Activated CD4-positive, alpha-beta T cell treated with anti-CD3 and anti-CD28 coated beads, Interleukin-2, amount 10 ng/mL, durations not matched to agents 24 days and 14 days (primary cell): ENCODE measurements at places on chromosomes 1 and 21. TPM values are rescaled to one million over a fixed set of nuclear protein-coding genes. Genes with fewer than 3 reads are reported as not detected.

The TNN gene
- not detected in 2 replicates for total RNA-seq

The C1orf226 gene
- total RNA-seq, result 0.07 TPM in 1 of 2 replicates, not detected in the other

The POTED gene
- not detected in 2 replicates for total RNA-seq

The CCDC190 gene
- total RNA-seq, result not detected in 2 replicates

The ATP1A2 gene
- total RNA-seq, result not detected in 2 replicates

The LCE4A gene
- not detected in 2 replicates for total RNA-seq

The PCBP3 gene
- total RNA-seq, result 7.5 and 9.7 TPM in 2 replicates

The TARBP1 gene
- total RNA-seq, result 70.7 and 75.9 TPM in 2 replicates

The LCE1D gene
- total RNA-seq, result not detected in 2 replicates

GRCh38 chr1:200740571-200741208, 2.0 kb downstream of the CAMSAP2 start:
- no peak overlapping the region for H3K27ac ChIP-seq
- peaks cover 2% of the 10 kb centered on the region for H3K36me3 ChIP-seq
- peaks cover 23% of the 10 kb centered on the region for H3K4me1 ChIP-seq
- peak; percentile 30 for DNase-seq

- H3K4me3 ChIP-seq, result no peak overlapping the region
- DNase-seq, result peak; percentile 26
- no peaks in the 10 kb centered on the region for H3K4me1 ChIP-seq
- no peaks in the 10 kb centered on the region for H3K27me3 ChIP-seq
- no peak overlapping the region for H3K27ac ChIP-seq
These were observed 2.3 kb upstream of the IVL start for GRCh38 chr1:152906023-152906565.

DNA sequence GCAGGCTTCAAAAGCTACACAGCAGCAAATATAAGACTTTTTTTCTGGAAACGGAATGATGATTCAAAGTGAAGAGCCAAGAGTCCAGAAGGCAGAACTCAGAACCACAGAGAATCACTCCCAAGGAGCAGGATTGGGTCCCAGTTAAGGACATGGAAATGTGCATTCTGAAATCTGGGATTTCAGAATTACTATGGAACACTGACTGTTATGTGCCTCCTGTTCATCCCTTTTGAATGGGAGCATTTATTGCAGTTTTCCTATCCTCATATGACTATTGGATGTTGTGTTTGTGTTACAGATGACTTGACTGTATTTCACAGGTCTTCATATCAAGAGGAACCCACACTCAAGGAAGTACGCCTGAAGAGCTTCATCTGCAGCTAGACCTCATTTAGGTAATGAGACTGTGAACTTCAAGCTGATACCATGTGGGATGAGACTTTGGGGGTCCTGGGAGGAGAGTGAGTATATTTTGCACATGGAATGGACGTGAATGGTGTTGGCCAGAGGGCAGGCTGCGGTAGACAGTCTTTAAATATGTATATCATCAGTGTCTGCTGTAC, 17.1 kb upstream of the CAP1 start:
- H3K4me3 ChIP-seq, result no peak overlapping the region
- peaks cover 17% of the 10 kb centered on the region for H3K27me3 ChIP-seq
- no peak for DNase-seq
- no peaks in the 10 kb centered on the region for H3K4me1 ChIP-seq
- H3K27ac ChIP-seq, result no peak overlapping the region

- DNase-seq, result no peak
- H3K27me3 ChIP-seq, result peaks cover 19% of the 10 kb centered on the region
- no peaks in the 10 kb centered on the region for H3K36me3 ChIP-seq
These were observed 19.9 kb upstream of the ABCB10 start for GRCh38 chr1:229578168-229579058.

DNA sequence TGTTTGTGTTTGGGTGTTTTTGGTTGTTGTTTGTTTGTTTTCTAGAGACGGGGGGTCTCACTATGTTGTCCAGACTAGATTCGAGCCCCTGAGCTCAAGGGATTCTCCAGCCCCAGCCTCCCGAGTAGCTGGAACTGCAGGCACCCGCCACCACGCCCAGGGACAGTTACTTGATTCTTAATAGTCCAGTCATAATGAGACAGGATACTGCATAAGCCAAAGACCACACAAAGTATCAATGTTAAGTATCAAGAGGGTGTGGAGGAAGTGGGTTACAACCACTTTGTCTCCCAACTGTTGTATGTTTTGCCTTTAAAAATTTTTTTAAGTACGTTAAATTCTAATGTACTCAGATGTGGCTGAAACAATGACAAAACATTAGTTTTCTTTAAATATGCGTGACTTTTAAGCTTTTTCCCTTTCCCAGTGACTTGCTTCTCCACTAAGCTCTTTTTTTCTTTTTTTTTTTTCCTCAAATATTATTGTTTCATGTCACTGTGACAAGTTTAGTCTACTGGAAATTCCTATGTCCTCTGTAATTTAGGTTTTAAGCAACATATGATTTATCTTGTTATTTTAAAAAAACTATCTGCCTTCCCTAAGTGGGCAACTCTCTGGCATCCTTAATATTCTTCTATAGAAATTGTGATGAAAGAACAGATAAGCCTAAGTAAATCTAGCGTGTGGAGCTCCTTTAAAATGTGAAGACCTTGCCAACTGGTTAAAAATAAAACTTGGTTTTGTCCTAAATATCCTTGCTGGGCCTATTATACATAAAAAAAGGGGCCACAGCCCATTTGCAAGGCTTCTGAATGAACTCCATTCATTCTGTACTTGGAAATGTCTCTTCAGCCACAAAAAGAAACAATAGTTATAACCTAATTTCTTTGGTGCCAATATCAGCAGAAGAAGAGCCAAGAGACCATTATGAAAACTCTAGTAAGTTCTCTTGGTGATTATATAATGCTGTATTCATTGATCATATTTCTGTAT, 56.2 kb upstream of the DPH5 start:
- peak; percentile 88 for DNase-seq
- peaks cover 60% of the 10 kb centered on the region for H3K36me3 ChIP-seq
- H3K4me1 ChIP-seq, result peaks cover 38% of the 10 kb centered on the region
- no peaks in the 10 kb centered on the region for H3K27me3 ChIP-seq

- no peaks in the 10 kb centered on the region for H3K4me1 ChIP-seq
- DNase-seq, result no peak
- no peak overlapping the region for H3K4me3 ChIP-seq
- no peaks in the 10 kb centered on the region for H3K36me3 ChIP-seq
- H3K27ac ChIP-seq, result no peak overlapping the region
These were observed 205.0 kb downstream of the GPR52 start for GRCh38 chr1:174652569-174653280.

GRCh38 chr1:161091093-161091492, 1.7 kb upstream of the NECTIN4 start:
- H3K27me3 ChIP-seq, result no peaks in the 10 kb centered on the region
- peaks cover 54% of the 10 kb centered on the region for H3K4me1 ChIP-seq
- DNase-seq, result no peak

DNA sequence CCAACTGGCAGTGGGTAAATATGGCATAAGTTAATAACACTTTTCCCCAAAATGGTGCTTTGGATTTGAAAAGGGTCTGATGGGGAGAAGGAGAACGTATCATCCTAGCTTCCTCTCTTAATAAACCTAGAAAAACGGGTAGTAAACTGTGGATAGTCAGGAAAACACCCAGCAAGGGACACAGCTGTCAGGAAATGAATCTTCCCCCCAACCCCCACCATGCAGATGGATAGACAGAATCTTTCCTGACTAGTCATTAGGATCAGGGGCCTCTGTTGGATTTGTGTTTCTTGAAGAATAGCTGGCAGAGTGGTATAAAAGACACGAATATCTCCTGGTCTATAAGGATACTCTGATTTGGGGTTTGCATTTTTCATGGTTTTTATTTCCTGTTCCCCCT, 22.5 kb upstream of the LAX1 start:
- no peak for DNase-seq
- H3K4me3 ChIP-seq, result no peak overlapping the region
- H3K27ac ChIP-seq, result no peak overlapping the region
- H3K27me3 ChIP-seq, result no peaks in the 10 kb centered on the region
- H3K36me3 ChIP-seq, result peaks cover 59% of the 10 kb centered on the region

DNA sequence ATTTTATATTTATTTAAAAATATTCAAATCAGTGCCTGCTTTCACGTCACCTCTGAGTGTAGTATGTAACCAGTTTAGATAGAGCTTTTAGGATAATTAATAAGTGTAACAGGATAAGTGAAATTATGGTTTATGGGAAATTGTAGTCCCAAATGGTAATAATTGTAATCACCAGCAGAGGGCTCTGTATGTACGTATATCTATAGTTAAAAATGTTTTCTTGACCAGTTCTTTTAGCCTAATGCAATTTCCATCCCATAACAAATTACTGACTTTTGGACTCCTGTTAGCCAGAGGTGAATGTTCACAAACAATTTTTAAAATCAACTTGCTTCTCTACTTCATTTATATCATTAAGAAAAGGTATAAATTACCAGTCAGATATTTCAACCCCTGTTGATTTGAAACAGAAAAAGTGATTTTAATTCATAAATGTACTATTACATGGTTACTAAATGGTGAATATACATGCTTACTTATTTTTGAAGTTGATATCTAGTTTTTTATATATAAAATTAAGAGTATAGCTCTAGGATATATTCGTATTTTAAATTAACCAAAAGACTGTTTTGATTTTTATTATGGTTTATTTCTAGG, 25.3 kb downstream of the SLC30A7 start:
- peaks cover 25% of the 10 kb centered on the region for H3K4me1 ChIP-seq
- peak; percentile 70 for DNase-seq
- H3K27ac ChIP-seq, result no peak overlapping the region
- H3K27me3 ChIP-seq, result no peaks in the 10 kb centered on the region

GRCh38 chr1:6273380-6273891, 12.5 kb upstream of the GPR153 start:
- H3K36me3 ChIP-seq, result peaks cover 2% of the 10 kb centered on the region
- H3K4me1 ChIP-seq, result no peaks in the 10 kb centered on the region
- DNase-seq, result no peak

DNA sequence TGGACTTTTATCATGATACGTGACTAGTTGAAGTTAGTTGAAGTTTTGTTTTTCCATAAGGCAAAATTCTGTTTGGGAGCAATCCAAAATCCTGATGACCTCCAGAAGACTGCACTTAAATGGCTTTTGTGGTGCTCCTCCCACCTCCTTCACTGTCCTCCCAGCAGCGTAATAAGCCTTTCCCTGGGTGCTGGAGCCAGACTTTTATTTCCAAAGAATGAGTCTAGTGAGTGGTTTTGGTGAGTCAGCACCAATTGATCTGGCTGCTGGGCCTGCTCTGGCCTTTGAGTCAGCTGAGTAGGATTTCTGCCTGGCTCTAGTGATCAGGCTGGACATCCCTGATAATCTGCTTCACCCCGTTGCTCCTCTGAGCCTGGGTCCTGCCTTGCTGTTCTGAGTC, 21.7 kb upstream of the KCND3 start:
- no peaks in the 10 kb centered on the region for H3K4me1 ChIP-seq
- H3K27ac ChIP-seq, result no peak overlapping the region
- H3K4me3 ChIP-seq, result no peak overlapping the region
- no peak for DNase-seq
- H3K27me3 ChIP-seq, result no peaks in the 10 kb centered on the region
- H3K36me3 ChIP-seq, result no peaks in the 10 kb centered on the region

DNA sequence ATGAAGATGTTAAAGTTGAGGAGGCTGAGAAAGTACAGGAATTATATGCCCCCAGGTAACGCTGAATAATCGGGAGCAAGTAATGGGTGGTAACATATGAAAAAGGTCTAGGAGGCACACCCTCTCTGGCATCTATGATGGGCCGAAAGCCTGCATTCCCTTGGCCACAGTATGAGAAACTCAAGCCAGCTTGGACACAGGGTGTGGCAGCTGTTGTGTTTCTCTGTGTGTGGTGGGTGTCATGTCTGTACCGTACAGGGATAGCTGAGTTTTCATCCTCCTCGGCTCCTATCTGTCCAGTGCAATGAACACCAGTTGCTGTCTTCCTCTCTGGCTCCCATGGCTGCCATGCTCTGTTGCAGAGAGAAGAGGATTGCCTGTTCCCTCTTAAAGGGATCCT, 32.9 kb downstream of the NBPF3 start:
- no peak overlapping the region for H3K4me3 ChIP-seq
- H3K4me1 ChIP-seq, result peaks cover 2% of the 10 kb centered on the region
- H3K27ac ChIP-seq, result no peak overlapping the region

GRCh38 chr1:225684741-225685140, 31.8 kb upstream of the ENAH start:
- DNase-seq, result no peak
- no peaks in the 10 kb centered on the region for H3K36me3 ChIP-seq
- H3K4me1 ChIP-seq, result no peaks in the 10 kb centered on the region
- peaks cover 11% of the 10 kb centered on the region for H3K27me3 ChIP-seq
- H3K4me3 ChIP-seq, result no peak overlapping the region

DNA sequence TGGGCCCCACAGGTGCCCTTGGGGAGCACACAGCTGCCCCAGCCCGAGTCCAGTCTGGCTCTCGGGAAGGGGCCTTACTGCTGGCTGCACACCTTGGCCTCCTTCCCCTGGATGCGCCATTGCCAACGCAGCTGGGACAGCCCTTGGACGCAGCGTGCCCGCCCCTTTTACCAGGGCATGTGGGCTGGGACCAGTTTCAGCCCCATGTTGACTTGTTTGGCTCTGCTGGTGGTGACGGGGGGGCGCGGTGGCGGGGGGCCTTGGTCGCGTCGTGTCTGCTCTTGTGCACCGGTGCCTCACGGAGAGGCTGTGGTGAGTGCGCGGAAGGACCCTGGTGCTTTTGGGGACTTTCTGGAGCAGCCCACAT, 19.6 kb downstream of the SKI start:
- no peak overlapping the region for H3K4me3 ChIP-seq
- H3K27me3 ChIP-seq, result no peaks in the 10 kb centered on the region
- H3K27ac ChIP-seq, result no peak overlapping the region
- no peak for DNase-seq
- peaks cover 43% of the 10 kb centered on the region for H3K36me3 ChIP-seq

DNA sequence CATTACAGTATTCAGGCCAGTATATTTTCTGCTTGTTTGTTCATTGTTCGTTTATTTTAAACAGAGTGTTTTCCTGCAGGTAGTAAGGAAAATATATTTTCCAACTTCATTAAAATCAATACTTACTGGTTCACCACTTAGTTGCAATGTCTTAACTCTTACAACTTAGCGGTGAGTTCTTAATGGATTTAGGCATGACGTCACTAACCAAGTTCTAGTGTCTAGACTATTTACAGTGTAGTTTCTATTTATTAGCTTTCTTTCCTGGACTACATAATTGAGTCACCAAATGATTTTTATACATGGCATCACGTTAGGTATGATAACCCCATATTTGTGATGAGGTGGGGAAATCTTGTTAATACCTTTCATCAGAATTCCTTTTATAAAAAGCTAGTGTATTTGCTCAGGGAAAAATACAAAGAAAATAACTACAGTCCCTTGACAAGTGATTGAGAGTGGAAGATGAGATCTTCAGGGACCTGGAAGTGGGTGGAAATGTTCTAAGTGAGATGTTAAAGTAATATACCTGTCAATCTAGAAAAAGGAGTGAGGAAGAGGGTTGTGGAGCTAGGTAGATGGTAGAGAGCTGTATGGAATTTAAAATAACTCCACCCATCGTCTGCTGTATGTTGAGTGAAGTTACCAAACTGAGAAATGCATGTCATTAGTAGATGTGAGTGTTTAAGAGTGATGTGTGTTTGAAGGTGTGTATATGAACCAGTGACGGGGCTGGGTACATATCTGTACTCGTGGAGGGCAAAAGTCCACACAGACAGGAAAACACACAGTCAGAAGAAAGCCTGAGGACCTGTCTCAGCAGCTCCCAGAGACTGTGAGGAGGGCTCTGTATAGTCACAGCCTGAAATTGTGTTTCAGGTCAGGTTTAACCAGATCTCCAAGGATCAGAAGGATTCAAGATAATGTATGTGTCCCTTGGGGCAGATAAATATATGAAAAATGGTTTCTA, 197.6 kb upstream of the ADAMTS5 start:
- H3K27ac ChIP-seq, result no peak overlapping the region
- H3K4me3 ChIP-seq, result no peak overlapping the region
- H3K27me3 ChIP-seq, result no peaks in the 10 kb centered on the region
- no peak for DNase-seq
- H3K4me1 ChIP-seq, result no peaks in the 10 kb centered on the region

GRCh38 chr1:53219711-53220110, 723 bp downstream of the CZIB start:
- DNase-seq, result no peak
- peak overlapping the region; percentile 94 for H3K4me3 ChIP-seq
- H3K4me1 ChIP-seq, result peaks cover 23% of the 10 kb centered on the region
